CD4-positive, alpha-beta T cell (primary cell): ENCODE measurements at places on chromosomes 12 and 14.

DNA sequence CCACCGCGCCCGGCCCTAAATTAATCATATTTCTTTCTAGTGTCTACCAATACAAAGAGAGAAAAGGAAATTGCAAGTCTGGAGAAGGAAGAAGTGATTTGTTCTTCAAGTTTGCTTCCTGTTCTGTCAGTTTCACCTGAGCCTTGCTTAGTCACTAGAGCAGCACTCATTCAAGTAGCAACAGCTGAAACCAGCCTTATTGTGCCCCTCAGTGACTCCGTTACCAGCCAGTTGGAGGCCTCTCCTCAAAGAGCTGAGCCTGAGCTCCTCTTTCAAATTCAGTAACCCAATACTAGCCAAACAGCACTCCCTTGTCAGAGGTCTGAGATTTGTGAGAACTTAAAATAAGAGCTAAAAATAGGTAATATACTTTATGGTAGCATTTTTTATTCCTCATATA, 17.4 kb downstream of the PAWR start:
- DNase-seq, result no peak

- peak; percentile 75 for DNase-seq
Measured at GRCh38 chr12:52870361-52871290, 21.8 kb upstream of the KRT78 start.

DNA sequence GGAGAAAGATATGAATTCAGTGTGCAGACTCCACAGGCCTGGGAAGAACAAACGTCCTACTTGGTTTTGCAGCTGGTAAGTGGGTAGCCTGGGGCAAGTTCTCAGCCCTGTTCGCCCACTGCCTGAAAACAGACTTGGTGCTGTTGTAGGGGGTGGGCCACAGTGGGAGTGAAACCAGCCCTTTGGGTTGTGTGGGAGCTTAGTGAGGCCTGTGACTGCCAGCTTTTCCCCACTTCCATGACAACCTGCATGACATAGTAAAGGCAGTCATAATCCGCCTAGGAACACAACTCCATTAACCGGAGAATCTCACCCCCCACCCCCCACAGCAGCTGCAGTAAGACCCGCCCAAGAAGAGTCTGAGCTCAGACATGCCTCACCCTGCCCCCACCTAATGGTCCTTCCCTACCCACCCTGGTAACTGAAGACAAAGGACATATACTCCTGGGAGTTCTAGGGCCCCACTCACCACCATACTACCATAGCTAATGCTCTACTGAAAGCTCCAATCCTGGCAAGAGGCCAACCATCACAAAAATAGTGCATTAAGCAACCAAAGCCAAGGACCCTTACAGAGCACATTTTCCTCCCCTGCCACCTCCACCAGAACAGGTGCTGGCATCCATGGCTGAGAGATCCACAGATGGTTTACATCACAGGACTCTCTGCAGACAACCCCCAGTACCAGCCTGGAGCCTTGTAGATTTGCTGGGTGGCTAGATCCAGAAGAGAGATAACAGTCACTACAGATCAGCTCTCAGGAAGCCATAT, 39.8 kb upstream of the LMNTD1 start:
- DNase-seq, result no peak

GRCh38 chr14:59026081-59026480, 162.4 kb upstream of the DAAM1 start:
- DNase-seq, result no peak

GRCh38 chr12:29617407-29617803, 119.9 kb upstream of the OVCH1 start:
- DNase-seq, result no peak

DNA sequence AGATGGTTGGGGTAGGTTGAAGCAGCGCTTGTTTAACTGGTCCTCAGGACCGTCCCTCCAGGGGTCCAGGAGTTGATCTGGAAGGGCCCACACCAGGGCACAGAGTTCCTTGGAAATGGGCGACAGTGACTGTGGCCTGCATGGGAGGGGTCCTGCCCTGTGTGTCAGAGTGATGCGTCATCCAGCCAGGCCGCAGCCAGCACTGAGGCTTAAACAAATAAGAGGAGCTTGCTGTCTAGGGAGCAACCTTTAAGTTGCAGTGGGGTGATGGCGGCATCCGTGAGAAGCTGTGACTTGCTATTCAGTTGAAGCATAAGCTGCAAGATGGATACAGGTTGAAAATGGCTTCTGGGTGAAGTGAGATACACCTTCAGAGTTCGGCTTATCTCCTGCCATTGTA, 20.2 kb downstream of the DCAF4 start:
- no peak for DNase-seq
